ENCODE measurements at places on chromosomes 4 and X.

DNA sequence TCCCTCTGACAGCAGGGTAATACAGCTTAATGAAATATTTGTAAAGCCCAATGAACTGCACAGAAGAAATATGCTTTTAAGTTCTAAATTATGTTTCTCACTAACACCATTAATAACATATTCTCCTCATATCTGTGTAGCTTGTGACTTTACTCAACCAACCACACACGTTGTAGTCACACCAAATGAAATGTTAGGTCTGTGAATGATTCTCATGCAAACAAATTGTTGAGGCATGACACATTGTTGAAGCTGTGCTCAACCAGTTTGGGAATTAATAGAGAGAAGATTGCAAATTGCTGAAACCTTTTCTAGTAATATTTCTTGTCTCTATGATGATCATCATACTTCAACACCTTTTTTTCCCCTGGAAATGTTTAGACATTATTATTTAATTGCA lies 645.9 kb downstream of the PCDH7 start:
- DNase-seq = no peak

GRCh38 chrX:20116087-20116576 lies 575 bp downstream of the MAP7D2 start:
- DNase-seq = no peak

- no peak for DNase-seq
Observed at GRCh38 chr4:73730292-73730691, 10.1 kb upstream of the CXCL8 start.

DNA sequence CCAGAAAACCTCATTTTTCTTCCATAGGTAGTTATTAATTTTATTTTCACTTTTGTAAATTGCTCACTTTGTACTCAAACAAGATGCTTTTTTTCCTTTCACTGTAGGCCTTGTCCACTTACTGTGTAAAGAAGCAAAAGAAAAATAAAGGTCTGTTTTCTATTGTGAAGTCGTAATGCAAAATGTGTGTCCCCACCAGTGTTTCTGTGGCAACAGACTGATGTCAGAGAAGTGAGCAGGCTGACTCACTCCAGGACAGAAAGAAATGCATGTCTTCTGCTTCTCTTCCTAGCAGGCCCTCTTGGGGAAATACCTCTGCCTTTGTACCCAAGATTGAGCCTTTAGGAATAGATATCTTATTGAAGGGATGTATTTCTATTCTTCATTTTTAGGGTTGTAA lies 30.3 kb downstream of the INPP4B start:
- no peak for DNase-seq

GRCh38 chrX:8237718-8238117 lies 66.7 kb upstream of the VCX2 start:
- DNase-seq = no peak

- DNase-seq = no peak
Observed at GRCh38 chrX:15500497-15500966, at the start of gene BMX. BMX (plus strand) TSS chrX:15500807; CDS start chrX:15508354, 7,547 bp downstream.

- no peak for DNase-seq
Observed at GRCh38 chrX:10142041-10142599, 14.7 kb upstream of the CLCN4 start.

- DNase-seq = no peak
Observed at GRCh38 chr4:139229534-139230039, 50.4 kb downstream of the MGARP start.

GRCh38 chr4:183571350-183571941 lies 66.6 kb downstream of the ING2 start:
- DNase-seq = no peak

DNA sequence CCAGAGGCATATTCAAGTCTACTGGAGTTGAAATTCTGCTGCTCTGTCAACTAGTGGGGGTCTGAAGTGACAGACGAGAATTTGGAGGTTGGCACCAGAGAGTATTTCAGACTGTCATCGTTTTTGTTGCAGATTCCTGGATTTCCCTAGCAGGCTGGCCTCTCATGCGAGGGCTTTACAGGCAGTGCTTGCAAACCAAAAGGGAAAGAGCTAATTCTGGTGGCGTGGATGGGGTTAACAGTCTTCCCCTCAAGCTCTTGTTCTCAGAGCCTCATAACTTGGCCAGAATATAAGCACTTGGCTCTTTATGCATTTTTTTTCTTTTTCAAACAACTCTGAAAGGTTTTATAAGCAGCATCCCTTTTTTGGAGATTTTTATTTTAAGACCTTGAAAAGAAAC lies at the start of gene SPARCL1:
SPARCL1 (minus strand) TSS at position 190 of the 400 bp plus-strand sequence. CDS start 29,802 bp downstream, outside the sequence.
- no peak for DNase-seq

DNA sequence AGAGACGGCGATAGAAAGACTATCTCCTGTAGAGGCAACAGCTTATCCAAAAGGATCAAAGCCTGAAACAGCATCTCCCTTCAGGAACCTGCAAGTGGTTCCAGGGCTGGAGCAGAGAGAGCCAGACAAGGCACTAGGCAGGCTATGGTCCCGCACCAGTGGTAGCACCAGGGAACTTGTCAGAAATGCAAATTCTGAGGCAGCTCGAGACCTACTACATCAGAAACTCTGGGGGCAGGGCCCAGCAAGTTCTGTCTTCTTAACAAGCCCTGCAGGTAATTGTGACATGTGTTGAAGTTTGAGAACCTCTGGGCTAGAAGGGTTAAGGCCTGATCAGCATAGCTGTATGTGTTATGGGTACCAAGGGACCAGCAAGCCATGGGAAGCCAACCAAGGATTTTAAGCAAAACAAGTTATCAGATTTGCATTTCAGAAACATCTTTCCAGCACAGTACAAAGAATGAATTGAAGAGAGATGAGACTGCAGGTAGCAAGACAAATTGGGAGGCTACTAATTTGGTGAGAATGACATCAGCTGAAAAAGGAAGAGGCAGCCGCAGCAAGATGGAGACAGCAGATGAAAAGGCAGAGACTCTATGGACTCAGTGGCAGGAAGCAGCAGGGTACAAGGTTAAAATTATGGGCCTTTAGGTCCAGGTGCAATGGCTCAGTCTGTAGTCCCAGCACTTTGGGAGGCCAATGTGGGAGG lies 139.7 kb downstream of the TSPAN5 start:
- DNase-seq = peak; percentile 19

DNA sequence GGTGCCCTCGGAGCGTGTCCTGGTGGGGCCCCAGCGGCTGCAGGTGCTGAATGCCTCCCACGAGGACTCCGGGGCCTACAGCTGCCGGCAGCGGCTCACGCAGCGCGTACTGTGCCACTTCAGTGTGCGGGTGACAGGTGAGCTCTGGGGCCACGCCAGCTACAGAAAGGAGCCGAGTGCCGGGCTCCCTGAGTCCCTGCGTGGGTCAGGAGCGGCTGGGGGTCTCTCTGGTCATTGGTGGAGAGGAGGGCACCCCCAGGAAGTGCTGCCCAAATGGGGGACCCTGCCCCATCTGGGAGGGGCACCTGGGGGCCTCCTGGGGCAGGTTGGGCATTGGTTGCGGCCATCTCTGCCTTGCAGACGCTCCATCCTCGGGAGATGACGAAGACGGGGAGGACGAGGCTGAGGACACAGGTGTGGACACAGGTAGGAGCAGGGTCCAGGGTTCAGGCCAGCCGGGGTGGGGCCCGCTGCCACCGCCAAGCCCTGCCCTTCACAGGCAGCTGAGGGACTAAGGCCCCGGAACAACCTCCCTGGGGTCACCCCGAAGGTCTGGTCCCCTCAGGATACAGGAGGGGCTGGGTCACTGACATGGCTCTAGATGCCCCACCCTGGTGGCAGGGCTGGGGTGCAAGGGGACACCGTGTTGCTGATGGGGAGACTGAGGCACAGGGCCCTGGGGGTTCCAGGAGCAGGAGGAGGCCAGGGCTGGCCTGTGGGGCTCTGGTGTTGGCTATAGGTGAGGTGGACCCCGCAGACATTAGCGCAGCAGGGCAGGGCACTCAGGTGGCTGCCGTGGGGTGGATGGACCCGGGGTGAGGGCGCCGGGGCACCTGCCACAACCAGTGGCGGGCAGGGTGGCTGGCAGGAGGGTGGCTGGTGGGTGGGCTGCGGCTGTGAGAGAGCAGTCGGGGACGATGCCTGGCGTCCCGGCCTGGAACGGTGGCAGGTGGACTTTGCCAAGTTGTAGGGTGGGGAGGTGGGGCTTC lies 6.6 kb downstream of the FGFR3 start:
- no peak for DNase-seq

GRCh38 chr4:159398236-159398638 lies 295.4 kb downstream of the RAPGEF2 start:
- no peak for DNase-seq

GRCh38 chr4:38667085-38667893 lies 3.3 kb downstream of the KLF3 start:
- no peak for DNase-seq

GRCh38 chr4:121139533-121140222 lies 24.4 kb downstream of the TNIP3 start:
- peak; percentile 25 for DNase-seq

DNA sequence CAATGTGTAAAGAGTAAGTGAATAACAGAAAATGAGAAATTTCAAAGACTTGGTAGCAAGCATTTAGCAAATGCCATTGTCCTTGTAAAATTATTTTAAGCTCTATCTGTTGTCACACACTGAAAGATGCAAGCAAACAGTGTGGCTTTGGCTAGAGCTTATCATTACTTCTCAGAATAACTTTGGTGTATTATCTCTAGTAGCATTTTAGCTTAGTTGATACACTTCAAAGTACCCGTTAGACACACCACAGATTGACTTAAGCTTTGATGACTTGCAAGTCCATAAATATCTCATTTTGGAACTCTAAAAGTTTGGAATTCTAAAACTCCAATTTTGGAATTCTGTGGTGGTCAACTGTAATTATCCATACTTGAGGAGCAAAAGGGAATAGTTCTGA lies 98.6 kb downstream of the PDLIM5 start:
- DNase-seq = no peak

GRCh38 chrX:148573119-148573518 lies 72.7 kb downstream of the AFF2 start:
- no peak for DNase-seq

- DNase-seq = no peak
Observed at GRCh38 chr4:144754562-144755410, 108.8 kb downstream of the HHIP start.

DNA sequence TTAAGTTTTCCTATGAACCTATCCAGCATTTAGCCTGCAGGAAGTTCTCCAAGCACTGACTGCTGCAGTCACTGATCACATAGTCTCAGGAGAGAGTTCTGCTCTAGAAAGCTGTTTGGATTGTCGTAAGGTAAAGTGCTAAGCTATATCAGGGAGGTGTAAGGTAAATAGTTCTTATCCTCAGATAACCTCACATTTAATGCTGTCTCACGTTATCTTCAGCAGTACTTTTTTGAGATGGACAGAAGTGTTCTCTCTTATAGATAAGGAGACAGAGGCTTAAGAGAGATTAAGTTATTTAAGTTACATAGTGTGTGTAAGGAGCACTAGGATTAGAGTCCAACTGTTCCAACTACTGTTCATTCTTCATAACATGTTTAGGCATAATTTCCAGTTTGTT lies 77.9 kb downstream of the STIM2 start:
- DNase-seq = no peak

- DNase-seq = peak; percentile 13
Observed at GRCh38 chr4:52052475-52052780, 1.3 kb downstream of the SPATA18 start.

- no peak for DNase-seq
Observed at GRCh38 chr4:145531223-145531622, 49.6 kb downstream of the SMAD1 start.

DNA sequence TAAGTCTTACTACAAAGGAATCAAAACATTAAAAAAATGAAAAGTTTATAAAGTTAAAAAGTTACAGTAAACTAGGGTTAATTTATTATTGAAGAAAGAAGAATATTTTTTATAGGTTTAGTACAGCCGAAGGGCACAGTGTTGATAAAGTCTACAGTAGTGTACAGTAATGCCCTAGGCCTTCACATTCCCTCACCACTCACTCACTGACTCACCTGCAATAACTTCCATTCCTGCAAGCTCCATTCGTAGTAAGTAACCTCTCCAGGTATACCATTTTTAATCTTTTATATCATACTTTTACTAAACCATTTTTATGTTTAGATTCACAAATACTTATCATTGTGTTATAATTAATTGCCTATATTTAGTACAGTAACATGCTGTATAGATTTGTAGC lies 307.5 kb upstream of the FAM241A start:
- no peak for DNase-seq

GRCh38 chrX:154017766-154018517 lies 1.8 kb downstream of the IRAK1 start:
- DNase-seq = no peak

DNA sequence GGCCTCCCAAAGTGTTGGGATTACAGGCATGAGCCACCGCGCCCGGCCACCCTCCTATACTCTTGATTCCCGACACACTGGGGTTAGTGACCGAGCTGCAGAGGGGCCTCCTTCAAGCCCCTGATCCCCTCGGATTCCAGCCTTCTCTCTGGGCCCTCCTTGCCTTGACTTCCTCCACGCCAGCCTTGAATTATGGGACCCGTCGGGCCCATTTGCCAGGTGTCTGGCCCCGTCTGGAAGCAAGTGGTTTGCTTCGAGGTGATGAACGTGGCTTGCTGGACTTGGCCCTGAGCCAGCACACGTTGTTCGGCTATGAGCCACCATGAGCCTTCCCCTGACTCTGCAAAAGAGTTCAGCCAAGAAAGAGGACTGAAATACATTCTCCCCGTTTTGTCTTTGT lies 37.4 kb upstream of the GRPEL1 start:
- DNase-seq = no peak

DNA sequence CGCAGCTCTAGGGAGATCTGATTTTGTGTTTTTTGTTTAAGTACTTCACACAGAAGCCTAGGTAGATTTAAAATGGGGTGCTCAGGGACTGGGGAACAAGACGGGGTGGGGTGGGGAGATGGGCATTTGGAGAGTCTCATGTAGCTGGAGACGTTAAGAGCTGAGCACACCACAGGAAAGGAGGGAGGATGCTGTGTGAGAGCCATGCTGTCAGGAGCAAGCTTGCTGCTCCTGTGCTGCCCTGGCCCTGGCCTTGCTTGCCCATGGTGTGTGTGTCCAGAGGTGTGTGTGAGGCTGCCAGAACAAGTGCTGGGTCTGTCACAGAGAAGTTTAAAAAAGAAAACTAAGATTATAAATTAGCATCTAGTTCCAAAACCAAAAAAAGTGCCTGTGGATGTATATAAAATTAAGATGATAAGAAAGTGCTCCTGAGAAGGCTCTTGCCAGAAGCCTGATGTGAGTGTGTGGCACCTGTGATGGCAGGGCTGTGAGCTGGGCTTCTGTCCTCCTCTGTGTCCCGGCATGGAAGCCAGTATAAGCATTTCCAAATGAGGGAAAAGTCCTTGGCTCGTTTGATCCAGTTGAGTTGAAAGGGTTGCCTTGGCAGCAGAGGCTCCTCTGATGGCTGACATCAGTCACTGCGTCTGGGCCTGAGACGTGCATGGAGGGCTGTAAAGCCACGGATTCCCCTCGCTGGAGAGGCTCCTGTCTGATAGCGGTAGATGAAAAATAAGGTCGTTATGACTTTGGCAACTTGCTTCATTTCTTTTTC lies 63.5 kb downstream of the NELFA start:
- no peak for DNase-seq

DNA sequence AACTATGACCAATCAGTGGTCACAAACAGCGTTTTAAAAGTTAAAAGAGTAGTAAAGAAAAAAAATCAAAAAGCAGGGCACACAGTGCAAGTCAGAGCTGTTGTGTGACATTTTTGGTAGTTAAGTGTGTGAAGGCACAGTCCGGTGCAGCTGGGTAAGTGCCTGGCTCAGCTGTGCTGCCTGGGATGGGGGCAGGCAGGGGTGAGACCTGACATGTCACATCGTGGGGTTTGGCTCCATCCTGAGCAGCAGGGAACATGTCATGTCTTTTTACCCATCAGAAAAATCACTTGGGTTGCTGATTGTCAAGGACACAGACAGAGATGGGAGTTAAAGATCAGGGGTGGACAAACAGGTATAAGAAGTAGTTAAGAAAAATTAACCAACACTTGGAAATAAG lies 125.1 kb downstream of the NSUN7 start:
- no peak for DNase-seq

- DNase-seq = no peak
Observed at GRCh38 chrX:41445781-41446358, 1.3 kb upstream of the NYX start.
